Activated gamma-delta T cell treated with anti-CD3 and anti-CD28 coated beads, Interleukin-2, amount 50 U/mL, for 16 hours (primary cell): ENCODE measurements at places on chromosomes 2 and 18.

DNA sequence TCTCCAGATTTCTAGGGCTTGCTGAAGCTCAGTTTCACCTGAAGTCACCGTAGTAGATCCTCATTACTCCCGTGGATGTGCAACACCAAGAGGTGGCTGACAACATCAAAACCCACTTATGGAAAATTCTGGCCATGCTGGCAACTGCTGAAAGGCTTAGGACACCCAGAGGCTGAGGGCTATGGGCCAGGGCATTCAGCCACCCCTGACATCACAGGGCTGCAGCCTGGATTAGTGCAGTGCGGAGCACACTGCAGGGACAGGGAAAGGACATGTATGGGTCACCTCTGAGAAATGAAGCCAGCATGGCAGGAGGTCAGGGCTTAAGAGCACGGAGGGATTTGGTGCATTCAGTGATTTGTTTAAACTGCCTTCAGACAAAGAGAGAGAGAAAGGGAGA is 300.6 kb downstream of the TDRD15 start:
- no peak for DNase-seq

- no peak for DNase-seq
These were observed 20.3 kb downstream of the ADCYAP1 start for GRCh38 chr18:924987-925386.

DNA sequence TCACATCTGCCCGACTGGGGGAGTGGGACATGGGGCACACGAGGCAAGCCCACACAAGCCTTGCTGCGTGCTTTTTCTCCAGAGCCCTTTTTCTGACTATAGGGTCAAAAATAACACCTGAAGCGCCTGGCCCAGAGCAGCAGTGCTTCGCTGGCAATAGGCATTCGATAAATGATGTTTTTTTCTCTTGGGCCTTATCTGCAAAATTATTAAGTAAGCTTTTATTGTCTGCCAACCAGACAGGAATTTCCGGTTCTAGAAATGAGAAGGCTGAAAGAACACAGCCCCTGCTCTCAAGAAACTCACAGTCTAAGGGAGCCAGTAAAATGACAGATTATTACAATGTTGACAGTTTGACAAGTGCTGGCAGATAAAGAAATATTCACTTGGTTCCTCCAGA is 2.7 kb upstream of the TMBIM1 start:
- no peak for DNase-seq

DNA sequence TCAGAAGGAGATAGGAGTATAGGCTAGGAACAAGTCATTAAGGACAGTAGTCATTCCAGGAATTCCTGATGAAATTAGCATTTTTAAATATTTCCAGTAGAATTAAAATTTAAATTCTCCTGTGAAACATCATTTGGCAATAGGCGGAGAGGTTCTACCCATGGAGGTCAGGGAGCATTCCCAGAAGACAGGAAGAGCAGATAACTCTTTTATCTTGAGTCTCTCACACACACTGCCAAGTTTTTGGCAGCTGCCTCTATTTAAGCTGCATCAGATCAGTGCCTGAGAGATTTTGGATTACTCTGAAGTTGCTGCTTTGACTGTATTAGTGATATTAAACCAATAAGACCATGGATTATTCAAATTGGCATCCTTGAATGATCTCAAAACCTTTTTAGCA is 714.7 kb downstream of the EPHA4 start:
- DNase-seq = no peak

DNA sequence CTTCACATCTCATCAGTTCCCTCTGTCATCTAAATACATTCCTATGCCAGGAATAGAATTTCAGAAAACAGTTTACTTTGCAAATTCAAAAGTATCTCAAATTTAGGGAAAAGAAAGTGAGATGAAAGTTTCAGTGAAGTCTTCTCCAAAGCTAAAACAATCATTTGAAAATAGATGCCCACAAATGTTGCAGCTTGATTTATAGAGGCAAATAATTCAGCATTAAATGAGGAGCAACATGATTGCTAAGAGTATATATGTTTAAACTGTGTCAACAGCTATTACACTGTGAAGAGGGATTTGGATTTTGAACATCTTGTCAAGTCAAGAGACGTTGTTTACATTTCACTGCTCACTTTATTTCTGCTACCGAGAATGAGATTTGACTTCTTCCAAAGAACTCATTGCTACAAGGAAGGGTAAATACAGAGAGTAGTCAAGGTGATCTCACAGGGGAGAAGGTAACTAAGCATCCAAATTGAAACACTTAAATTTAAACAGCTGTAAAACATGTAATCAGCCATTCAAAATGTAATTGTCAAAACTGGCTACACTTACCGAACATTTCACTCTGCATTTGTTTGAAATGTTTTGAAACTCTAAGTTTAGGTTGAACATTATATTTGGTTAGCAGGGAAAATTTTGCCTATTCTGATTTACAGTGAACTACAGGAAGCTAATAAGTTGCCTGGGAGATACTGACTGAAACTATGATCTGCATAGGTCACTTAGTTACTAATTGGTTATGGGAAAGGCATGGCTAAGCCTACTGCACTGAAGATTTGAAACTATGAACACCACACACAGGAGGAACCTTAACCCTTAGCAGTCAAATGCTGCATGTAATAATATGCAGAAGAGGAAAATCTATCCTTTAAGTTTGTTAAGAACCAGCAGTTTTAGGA is 33.2 kb upstream of the GALNT3 start:
- DNase-seq = no peak

DNA sequence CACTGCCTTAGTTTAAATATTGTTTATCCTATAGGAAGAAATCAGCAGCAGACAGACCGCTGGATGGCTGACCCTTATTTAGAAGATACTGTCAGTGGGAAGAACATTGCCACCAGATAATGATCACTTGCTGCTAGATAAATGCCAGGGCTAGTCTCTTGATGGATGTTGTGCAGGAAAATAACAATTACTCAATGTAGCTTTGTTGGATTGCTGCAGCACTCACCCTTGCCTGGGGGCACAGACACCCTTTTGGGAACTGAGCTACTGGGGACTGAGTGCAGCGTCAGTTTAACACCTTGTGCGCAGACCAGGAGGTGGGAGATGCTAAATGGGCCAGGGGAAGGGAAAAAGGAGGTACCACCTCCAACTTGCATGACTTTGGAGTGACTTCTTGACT is 64.2 kb upstream of the CAPN13 start:
- no peak for DNase-seq

- DNase-seq = no peak
These were observed 27.9 kb upstream of the NT5DC4 start for GRCh38 chr2:112692918-112693317.

DNA sequence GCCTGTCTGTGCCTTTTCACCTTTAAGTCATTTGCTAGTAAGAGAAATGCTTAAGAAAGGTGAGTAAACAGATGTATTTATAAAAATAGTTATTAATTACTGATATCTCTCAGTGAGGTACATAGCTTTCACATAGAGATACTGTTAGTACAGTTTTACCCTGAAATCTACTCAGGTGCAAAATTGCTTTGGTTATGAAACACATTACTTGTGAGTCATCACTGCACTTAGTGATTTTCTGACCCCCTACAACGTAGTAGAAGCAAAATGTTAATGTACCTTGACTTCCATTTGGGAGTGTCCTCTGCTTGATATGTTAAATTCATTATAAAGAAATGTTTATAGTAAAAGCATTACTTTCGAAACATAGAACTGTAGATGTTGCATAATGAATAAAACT is 6.5 kb downstream of the GLS start:
- DNase-seq = no peak

- DNase-seq = no peak
These were observed 61.9 kb downstream of the PUM2 start for GRCh38 chr2:20288642-20289340.

DNA sequence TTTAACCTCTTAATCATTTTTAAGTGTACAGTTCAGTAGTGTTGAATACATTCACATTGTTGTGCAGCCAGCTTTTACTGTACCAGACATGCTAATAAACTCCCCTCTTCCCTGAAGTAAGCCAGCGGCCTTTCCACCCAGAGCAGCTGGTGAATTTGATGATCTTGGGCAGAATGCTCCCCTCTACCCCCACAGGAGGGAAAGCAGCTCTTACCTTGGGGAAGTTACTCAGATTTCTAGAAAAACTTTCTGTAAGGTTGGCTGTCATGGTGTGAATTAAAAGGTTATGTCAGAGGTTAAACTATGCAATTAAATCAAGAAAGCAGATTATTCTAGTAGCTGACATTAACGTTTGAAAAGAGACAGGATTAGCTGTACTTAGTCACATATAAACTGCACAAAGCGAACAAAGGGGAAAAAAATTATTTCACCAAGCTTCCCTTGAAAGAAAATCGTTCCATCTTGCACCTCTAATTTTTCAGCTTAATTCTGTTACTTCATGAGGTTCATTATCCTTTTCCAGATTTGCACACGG is 398.5 kb upstream of the NRP2 start:
- DNase-seq = no peak

- DNase-seq = no peak
These were observed 1.7 kb downstream of the MFF start for GRCh38 chr2:227326783-227327182.
